ENCODE measurements at places on chromosomes 13 and 19. TPM values are rescaled to one million over a fixed set of nuclear protein-coding genes. Genes with fewer than 3 reads are reported as not detected.

- no peak for DNase-seq
Measured at GRCh38 chr19:56732976-56733375, 61.4 kb upstream of the ZNF835 start.

The ZNF600 gene
- total RNA-seq, result 65.1 TPM

The KLK10 gene
- not detected for total RNA-seq

GRCh38 chr13:97321101-97321500, 99.0 kb downstream of the MBNL2 start:
- no peak for DNase-seq

- no peak for DNase-seq
Measured at GRCh38 chr13:80173224-80173623, 167.7 kb downstream of the SPRY2 start.

The JAK3 gene
- total RNA-seq, result 120 TPM

The CLEC4M gene
- total RNA-seq, result not detected

The LILRB1 gene
- total RNA-seq, result 3.0 TPM

- DNase-seq, result no peak
Measured at GRCh38 chr19:15300533-15301197, 31.7 kb downstream of the BRD4 start.

DNA sequence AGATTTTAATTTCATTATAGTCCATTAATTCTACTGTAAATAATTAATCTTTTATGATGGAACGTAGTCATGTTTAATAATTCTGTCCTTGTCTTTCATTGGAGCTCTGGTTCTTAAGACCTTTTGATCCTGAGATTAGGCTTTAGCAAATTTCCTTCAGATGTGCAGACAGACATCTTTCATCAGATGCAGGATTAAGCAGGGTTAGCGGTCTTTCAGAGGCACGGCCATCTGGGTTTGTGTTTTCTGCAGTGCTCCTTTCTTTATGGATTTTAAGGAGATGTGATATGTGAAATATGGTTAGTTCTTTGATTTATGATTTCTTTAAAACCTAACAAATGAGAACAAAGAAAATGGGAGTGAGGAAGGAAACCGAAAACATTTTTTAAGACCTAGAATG, 643.9 kb upstream of the SGCG start:
- DNase-seq, result no peak

DNA sequence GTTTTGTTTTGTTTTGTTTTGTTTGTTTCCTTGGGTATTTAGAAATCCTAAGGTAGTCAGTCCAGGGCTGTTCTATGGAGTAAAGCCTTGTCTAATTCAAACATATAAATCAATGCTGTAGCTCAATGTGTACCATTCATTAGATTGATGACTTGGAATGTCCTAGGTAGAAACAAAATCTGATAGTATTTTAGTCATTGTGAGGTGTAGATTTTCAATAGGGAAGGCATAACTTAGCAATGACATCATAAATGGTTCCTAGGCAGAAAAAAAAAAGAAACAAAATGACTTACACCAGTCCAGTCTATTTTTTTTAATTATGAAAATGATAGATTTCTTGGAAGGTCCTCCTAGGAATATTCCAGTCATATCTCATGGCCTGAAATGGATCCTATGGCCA, 189.9 kb downstream of the SPRY2 start:
- DNase-seq, result no peak
